ENCODE measurements at places on chromosomes 7 and 10.
A peak's percentile ranks its signal among the peaks of the same experiment; 100 is the strongest.

DNA sequence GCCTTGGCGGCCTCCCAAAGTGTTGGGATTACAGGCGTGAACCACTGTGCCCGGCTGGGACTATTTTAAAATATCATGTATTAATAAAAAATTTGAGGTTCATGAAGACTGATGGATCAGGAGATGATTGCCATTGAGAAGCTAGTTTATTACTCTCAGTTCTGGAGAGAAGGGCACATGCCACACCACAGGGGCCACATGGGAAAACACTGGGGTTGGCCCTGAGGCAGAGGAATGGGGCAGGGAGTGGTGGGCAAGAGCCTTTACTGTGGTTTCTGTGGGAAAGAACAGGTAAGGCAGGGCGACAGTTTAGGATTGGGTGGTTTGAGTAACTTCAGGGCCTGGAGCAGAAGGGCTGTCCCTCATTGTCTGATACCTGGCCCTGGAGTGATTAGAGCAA is 6.8 kb upstream of the TBRG4 start:
- DNase-seq, result no peak

DNA sequence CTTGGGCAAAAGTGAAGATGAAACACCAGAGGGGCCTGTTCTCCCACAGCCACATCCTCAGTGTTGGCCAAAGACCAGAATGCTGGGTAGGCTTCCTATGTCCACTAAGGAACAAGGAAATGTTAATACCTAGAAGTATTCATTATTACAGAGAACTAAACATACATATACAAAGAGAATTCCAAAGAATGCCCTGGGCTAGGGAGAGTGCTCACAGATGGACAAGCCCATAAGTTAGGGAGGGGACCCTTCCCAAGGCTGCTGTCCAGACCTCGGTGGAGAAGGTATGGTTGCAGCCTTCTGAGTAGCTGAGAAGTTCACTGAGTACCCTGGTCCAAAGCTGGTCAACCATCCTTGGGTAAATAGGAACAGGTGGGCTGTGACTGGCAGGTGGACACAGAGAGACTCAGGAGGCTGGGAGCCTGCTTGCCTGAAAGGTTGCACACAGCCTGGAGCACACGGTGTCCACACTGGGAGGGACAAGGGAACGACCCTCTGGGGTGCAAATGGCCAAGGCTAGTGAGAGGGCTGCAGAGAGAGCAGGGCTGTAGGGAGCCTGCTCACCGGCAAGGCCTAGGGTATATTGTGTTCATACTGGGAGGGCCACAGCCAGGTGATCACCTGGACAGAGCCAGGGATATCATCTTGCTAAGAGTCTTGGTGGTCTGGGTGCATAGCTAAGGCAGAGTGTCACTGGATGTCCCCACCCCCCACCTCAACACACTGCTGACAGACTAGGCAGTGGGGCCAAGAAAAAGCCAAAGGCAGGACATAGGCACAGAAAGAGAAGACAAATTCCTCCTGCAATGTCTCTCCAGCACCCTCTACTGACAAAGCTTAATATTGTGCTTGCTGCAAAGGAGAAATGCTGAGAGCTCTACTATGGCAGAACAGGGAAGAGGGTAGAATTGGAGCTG is 40.3 kb downstream of the CPVL start:
- DNase-seq, result no peak

DNA sequence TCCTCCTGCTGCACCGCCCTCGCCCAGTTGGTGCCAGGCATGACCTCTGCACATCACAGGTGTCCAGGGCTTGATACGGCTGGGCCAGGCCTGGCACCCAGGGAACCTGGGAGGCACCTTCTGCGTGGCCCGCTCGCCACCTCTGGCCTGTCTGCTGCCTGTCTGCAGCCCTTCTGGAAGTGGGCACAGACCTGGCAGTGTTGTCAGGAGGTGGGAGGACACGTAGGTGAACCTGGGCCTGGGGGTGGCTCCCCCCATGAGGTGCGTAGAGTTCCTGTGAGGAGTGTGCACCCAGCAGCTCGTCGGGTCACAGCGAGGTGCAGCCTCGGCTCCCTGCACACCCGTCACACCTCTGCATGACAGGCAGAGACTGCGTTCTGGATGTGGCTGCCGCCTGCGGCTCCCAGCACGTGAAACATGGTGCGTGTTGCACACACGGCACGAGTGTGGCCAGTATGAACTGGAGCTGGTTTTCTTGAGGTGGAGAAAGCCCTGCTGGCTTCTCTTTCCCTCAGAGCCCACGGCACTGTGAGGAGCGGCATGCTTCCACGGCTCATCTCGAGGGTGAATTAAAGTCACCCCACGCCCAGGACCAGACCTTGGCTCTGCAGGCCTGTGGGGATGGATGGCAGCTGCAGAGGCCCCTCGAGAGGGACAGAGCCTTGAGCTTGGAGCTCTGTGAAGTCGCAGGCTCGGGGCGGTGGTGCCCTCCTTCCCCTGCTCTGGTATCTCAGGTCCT is 24.8 kb downstream of the INPP5A start:
- DNase-seq, result no peak

DNA sequence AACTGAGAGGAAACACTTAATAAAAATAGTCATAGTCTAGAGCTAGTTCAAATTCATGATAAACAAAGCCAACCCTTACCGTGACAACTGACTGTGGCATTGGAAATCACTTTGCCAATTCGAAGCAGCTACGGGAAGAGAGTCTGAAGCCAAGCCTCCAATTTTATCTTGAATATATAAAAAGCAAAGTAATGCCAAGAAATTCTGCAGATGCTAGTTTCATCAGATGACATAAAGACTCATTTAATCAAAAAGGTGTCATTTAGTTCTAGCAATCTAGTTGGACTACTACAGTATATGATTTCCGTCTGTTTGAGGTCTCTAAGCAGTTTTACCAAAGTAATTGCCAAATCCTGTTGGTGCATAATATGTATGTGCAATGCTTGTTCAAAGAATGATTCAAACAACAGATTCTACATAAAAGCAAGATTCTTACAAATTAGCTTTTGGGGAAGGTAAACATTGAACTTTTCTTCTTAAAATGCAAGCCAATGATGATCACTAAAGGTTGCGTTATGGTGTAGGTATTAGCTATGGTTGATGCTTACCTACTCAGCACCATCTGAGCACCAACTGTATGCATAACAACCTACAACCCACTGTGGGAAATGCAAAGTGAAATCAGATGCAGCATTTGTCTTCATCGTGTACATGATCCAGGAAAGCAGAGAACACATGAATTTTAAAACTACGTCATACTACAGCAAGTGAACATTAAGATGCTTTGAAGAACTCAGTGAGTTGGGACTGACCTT is 2.8 kb downstream of the FAM171A1 start:
- no peak for DNase-seq

- DNase-seq, result no peak
Observed at GRCh38 chr7:9189703-9190102, 756.3 kb downstream of the NXPH1 start.

DNA sequence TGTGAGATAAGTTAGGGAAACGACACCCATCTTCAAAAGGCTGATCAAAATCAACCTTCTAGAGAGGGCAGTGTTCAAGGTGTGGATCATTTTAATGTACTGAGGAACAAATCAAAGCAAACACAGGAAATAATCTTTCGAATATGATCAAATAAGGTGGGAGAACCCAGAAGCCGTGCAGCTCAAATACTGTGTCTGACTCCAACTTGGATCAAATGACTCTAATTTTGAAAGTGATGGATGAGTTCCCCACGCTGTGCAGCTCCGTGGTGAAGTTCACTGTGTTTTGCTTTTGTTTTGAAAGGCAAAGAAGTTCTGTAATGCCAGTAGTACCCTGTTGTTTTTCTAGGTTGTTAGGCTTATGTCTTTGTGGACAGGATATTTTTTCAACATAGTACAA is 250.9 kb downstream of the SFMBT2 start:
- DNase-seq, result no peak

- no peak for DNase-seq
Observed at GRCh38 chr7:45978731-45979211, 57.7 kb upstream of the IGFBP3 start.

DNA sequence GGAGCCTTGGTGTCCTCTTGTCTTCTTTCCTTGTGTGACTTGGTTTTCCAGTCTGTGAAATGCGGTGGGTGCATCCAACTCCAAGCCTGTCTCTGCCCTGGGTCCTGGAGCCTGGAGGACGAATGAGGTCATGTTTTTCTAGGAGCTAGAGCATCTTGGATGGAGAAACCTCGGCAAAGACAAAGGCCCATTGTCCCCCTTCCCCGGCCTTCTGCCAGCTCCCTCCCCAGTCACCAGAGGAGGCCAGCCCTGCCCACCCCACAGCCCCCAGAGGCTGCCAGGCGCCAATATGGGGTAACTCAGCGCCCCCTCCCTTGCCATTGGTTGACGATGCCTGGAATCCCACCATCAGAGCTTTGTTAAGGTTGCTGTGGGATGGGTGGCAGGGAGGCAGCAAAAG is 40.4 kb downstream of the KCTD7 start:
- DNase-seq, result no peak

DNA sequence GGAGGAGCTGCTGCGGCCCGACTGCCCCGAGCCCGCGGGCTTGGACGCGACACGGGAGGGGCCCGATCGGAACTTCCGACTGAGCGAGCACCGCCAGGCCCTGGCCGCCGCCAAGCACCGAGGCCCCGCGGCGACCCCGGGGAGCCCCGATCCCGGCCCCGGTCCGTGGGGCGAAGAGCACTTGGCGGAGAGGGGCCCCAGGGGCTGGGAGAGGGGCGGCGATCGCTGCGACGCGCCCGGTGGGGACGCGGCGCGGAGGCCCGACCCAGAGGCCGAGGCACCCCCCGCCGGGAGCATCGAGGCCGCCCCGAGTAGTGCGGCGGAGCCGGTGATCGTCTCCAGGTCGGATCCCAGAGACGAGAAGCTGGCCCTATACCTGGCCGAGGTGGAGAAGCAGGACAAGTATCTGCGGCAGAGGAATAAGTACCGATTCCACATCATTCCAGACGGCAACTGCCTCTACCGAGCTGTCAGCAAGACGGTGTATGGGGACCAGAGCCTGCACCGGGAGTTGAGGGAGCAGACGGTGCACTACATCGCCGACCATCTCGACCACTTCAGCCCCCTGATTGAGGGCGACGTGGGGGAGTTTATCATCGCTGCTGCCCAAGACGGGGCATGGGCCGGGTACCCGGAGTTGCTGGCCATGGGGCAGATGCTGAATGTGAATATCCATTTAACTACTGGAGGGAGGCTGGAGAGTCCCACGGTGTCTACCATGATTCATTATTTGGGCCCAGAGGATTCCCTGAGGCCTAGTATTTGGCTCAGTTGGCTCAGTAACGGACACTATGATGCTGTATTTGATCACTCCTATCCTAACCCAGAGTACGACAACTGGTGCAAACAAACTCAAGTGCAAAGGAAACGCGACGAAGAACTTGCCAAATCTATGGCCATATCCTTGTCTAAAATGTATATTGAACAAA is 1.4 kb downstream of the OTUD1 start:
- DNase-seq, result no peak

GRCh38 chr7:6182993-6183392 is 89.4 kb downstream of the CYTH3 start:
- DNase-seq, result no peak

DNA sequence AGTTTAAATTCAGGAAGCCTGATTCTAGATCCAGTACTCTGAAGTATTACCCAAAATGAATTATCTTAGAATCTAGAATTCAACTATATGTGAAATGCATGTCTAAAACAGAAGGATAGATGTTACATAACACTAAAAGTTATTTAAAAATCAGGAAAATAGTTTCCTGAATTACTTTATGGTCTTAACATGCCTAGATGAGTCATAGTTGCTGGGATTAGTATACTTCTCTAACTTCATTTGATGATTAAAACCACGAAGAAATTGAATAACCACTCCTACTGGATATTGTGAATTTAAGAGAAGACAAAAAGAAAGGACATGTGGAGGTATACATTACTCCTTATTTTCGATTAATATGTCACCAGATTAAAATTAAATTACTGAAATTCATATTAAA is 65.5 kb downstream of the ATAD1 start:
- no peak for DNase-seq

GRCh38 chr7:114630201-114630990 is 215.8 kb downstream of the FOXP2 start:
- DNase-seq, result no peak

DNA sequence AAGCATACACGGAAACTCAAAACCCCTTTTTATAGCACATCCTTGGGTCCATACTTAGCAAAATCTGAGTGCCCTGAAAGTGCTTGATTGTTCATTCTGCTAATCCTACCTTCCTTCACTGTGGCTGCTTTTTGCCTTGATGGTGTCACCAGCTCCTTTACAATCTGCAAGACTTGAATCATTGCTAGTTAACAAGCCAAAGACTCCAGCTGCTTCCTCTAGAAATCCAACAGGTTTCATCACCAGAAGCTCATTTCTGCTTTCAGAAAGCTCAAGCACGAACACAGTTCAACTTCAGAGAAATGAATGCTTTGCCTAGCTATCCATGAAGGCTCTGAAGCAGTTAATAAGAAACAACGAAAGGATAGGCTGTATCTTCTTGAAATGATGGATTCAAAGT is 38.0 kb downstream of the USP6NL start:
- no peak for DNase-seq

- peak; percentile 31 for DNase-seq
Observed at GRCh38 chr10:89158446-89158845, 48.7 kb downstream of the CH25H start.

DNA sequence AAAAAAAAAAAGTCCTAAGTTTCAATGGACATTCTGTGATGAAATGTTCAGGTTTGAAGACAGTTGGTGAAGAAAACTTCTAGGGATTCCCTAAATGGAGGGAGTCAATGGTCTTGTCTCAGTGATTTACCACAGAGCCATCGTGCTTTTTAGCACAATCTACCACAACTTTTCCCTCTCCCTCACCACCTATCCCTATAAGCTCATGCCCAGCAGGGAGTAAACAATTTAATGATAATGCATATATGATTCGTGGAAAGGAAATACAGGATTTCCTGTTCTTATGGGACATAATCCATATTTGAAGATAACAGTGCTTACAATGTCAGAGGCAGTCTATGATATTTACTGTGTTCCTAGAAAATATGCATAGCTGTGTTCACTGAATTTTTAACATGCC is 38.4 kb upstream of the CD36 start:
- DNase-seq, result no peak

DNA sequence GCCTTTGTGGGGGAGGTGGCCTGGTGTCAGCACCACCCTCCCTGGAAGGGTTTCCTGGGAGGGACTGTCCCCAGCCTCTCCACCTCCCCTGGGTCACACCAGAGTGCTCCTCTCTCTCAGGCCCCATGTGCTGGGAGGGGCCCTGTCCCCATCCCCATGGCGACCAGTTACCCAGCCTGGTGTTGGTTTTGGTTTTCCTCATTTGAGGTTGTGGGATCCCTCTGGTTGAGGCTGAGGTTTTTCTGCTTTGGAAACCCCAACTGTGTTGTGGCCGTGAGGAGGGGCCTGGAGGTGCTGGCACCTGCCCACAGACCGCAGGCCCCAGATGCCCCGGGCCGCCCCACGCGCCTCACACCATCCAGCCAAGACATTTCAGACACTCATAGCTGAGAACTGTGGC is 106.3 kb downstream of the GRK5 start:
- no peak for DNase-seq

DNA sequence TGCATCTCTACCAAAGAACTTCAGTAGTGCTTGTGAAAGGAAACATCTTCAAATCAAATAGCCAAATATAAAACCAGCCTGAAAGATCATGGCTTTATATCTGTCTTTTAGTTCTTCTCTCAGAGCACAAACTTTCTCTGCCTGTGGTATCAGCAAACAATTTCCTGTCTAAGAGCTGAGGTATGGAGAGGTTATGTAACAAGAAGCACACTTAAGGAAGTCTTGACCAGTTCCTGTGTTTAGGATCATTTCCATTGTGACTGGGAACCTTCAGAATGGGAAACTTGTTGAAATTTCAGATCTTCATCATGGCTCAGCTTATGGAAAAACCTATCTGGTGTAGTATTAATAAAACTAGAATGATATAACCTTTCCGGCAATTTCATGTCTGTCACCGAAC is 148.8 kb downstream of the MBL2 start:
- DNase-seq, result no peak

Measured in retinal pigment epithelial cell (primary cell).